ENCODE measurements at places on chromosomes 16 and 17.

- DNase-seq = no peak
These were observed 19.6 kb upstream of the MFSD6L start for GRCh38 chr17:8818654-8819330.

DNA sequence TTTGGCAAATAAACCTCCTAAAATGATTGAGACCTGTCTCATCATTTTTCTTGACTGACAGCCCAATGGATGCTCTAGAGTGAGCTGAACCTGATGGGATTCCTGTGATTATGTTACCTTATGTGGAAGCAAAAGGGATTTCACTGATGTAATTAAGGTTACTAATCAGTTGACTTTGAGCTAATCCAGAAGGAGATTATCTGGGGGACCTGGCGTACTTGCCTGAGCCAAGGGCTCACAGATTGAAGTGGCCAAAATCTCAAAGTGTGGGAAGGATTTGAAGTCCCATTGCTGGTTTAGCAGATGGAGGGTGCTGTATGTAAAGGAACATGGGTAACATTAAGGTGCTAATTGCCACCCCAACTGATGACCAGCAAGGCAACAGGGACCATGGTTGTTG is 214.0 kb downstream of the CPPED1 start:
- no peak for DNase-seq

DNA sequence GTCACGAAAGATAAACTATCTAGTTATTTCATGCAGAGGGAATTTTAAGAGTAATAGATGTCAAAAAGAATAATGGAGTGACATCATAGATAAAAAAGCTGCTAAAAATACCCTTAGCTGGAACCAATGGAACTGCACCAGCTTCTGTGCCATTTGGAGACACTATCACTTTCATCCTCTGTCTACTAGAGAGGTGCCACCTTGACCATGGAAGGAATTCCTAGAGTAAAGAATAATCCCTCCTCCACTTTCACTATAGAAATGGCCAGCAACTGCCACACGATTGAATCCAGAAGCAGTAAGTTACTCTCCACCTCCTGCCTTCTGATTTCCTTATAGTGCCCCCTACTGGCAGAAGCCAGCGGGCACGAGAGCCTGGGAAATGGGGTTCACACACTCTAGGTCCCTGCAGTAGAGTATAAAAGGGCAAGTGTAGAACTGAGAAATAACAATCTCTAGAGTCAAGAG is 2.8 kb upstream of the ALDH3A2 start:
- peak; percentile 21 for DNase-seq

DNA sequence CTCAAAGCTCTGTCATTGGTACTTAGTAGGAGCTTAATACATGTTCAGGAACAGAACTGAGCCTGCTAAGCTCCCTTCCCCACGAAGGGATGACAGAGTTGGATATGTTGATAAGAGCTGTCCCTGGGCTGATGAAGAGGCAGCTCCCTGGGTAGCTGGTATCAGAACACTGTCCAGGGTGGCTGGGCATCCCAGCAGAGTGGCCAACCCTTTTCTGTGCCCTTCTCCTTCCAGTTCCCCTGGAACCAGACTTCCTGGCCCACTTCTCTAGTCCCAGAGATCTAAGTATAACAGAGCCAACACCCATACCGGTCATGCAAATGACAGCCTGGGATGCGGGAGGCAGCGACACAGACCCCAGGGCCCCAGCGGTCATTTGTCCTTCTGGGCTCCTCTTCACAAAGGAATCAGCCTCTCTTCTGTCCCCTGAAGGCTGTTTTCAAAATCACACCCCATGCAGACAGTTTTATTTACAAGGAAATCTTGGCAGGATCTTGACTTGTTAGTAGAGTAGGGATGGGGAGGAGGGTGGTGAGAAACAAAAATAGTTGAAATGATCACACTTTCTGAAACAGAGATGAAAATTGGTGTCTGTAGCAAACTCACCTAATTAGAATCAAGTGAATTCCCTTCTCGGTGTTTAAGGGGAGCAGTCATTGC is 1.4 kb upstream of the RHBDL3 start:
- no peak for DNase-seq

GRCh38 chr16:8905168-8905762 is 23.1 kb downstream of the LITAFD start:
- DNase-seq = no peak

DNA sequence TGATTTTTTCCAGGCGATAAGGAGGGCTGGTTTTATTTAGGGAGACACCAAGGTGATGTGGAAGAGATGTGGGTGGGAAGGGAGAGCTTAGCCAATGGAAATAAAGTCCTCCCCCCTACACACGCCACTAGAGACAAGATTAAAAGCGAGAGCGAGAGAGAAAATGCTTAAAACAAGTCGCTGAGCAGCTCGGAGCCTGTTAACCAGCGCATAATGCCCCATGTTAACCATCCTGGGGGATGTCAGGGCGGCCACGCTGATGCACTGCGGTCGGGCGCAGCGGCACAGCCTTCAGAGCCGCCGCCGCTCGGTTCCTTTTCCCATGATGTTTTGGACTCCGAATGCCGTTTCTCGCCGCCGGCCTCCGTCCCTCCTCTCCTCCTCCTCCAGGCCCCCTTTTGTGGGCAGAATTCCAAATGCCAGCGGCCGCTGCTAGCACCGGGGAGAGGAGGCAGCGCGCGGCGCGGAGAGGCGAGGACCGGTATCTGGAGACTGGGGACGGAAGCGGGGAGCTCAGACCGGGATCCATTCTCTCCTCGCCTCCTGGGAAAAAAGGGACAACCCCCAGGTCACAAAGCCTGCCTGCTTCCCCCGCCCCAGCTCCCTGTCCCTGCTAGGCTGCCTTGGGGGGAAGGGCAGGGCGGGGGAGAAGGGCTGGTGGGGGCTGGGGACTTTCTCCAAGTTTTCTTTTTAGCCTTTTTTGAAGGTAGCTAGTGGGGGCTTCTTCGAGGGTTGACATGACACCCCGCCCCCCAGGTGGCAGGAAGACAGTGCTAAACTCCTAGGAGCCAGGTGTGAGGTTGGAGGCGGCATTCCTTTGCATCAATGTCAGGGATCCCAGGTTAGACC is 98.1 kb upstream of the CCL2 start:
- peak; percentile 60 for DNase-seq

- peak; percentile 20 for DNase-seq
These were observed 166.8 kb upstream of the CHMP6 start for GRCh38 chr17:80824549-80825470.

- DNase-seq = no peak
These were observed 11.0 kb downstream of the SIAH1 start for GRCh38 chr16:48374255-48374654.

GRCh38 chr16:68274441-68274840 is 10.1 kb downstream of the SLC7A6 start:
- no peak for DNase-seq

GRCh38 chr17:40331743-40332641 is 23.0 kb downstream of the RARA start:
- peak; percentile 90 for DNase-seq

DNA sequence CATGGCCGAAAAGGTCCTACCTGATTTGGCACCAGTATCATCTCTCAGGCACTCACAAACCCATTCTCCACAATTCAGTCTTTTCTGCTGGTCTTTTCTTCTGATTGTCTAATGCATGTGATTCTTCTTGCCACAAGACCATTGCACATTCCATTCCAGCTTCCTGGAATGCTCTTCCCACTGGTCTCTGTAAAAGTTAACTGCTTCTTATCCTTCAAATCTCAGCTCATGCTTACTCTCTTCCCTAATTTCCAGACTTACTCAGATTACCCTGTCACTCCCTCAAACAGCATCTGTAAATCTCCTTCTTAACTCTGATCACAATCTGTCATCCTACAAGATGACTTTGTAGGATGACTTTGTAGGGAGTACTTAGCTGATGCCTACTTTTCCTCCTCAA is 320.2 kb downstream of the MAP2K6 start:
- no peak for DNase-seq

GRCh38 chr16:78720416-78720815 is 621.0 kb downstream of the WWOX start:
- no peak for DNase-seq

DNA sequence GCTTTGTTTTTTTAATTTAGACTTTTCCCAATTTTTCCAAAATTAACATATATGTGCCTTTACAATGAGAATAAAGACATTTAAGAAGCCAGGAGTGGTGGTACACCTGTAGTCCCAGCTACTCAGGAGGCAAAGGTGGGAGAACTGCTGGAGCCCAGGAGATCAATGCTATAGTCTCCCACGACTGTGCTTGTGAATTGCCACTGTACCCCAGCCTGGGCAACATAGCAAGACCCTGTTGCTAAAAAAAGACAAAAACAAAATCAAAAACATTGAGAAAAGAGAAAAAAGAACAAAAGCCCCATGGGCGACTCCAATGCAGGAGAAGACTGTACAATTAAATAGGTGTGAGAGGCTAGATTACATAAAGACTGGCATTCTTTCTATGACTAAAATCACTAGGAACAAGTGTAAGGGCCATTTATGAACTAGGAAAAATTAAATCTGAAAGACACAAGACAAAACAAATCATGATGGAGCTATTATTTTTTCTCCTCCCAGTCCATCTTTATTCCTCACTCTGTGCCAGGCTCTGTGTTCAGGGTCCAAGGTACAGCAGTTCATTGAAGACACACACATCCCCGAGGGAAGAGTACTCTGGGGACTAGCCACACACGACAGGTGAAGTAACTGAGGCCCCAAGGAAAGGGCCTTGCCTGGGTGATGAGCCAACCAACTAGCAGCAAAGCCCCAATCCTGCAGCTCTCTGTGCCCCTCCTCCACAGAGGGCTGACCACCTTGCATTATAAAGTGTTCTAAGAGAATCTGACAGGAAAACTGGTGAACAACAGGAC is 79.8 kb downstream of the CREBBP start:
- DNase-seq = no peak

GRCh38 chr16:85008271-85008670 is 3.1 kb downstream of the ZDHHC7 start:
- no peak for DNase-seq

GRCh38 chr16:50202926-50203624 is 50.0 kb downstream of the TENT4B start:
- DNase-seq = no peak

GRCh38 chr17:7888184-7888920 is at the start of gene CHD3:
Gene CHD3, plus strand, starts transcription at chr17:7888789. Its CDS starts 212 bp downstream, at chr17:7889001.
- DNase-seq = peak; percentile 47

DNA sequence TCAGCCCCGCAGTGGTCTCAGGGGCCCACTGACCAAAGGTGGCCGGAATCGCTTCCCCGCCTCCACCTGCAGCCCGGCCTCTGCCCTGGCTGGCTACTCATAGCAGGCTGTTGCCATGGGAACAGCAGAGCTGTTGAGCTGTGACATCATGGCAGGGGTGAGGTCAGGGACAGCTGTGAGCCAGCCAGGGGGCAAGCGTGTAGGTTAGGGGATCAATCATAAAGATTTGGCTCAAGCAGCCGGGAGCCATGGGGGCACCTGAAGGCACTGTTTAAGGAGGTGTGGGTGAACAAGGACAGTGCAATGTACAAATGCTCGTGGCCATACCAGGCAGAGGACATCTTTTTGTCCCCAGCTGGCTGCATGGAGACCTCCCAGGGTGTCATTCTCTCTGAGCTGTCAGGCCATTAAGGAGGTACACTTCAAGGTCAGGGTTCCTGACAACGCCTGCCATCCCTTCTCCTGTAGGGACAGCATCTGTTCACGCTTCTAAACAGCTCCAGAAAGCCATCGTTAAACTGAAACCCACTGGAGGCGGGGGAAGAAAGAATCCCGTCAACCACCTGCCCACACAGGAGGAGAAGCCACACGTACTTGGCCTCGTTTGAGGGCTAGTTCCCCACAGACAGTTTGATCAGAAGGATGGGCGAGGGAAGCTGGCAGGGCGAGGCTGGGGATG is at the start of gene CEP295NL:
Gene CEP295NL (minus strand): TSS at position 101 of the 679 bp plus-strand sequence. CDS start 1,373 bp downstream, outside the sequence.
- DNase-seq = peak; percentile 60

- no peak for DNase-seq
These were observed 149.2 kb downstream of the NPIPB5 start for GRCh38 chr16:22659933-22660332.

DNA sequence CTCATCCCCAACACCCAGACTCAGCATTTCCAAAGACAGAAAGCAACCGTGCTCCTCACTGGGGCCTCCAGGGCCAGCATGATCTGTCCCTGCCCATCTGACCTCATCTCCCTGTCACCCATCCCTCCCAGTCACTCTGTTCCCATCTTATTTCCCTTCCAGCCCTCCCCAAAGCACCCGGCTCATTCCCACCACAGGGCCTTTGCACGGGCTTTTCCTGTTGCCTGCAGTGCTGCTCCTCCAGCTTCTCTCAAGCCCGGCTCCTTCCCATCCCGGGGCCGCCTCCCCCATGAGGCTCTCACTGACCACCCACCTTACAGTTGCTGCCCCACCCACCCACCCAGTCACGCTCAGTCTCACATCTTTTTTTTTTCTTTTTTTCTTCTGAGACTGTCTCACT is 54.8 kb downstream of the RMI2 start:
- DNase-seq = peak; percentile 47

DNA sequence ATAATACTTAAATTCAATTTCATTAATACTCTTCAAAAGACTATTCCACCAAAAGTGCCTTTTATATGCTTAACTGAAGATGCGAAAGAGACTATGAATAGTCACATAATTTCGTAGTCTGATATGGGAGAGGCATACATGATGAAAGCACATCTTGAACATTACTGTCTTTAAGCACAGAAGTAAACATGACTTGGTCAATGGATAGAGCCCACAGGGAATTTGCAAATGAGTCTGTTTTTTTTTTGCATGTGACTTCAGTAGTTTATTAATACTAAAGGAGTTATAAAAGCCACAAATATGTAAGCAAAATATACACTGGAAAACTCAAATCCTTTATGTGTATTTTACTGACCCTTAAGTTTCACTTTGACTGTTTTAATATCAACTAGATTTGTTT is 15.9 kb downstream of the ADPRM start:
- no peak for DNase-seq

DNA sequence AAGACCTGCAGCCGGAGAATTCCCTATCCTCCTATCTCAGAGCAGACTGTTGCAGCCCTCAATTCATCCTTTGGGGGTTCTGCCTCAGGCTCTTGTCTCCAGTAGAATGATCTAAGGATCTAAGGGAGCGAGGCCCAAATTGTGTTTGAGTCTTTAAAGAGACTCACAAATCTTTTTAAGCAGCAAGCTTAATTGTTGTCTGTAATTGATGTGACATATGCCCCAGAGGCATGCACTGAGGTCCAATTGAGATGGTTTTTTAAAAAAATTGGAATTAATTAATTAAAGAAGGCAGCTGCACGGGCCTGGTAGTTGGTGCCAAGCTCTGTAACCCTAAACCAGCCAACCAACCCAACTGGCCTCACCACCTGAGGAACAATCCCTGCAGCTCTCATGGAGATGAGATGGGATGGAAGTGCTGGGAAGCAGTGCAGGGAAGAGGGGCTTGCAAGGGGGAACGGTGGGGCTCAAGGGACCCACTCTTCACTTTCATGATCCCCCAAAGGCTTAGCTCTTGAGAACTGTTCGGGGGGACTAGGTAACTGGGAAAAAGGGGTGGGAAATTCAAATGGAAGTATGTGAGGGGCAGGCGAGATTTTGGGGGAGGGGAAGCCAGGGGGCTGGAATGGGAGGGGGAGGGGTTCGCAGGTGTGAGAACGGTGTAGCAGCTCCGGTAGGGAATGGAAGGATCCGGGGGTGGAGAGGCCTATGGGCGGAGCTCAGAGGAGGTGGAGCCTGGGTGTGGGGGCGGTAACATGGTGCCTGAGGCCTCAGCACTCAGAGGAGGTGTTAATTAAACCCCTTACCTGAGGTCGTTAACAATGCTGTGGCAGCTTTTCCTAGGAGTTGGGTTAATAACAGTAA is 9.2 kb upstream of the ZNF652 start:
- DNase-seq = no peak

Measured in pancreas (tissue), 10 donors.